ENCODE measurements at places on chromosomes 11 and 22.

DNA sequence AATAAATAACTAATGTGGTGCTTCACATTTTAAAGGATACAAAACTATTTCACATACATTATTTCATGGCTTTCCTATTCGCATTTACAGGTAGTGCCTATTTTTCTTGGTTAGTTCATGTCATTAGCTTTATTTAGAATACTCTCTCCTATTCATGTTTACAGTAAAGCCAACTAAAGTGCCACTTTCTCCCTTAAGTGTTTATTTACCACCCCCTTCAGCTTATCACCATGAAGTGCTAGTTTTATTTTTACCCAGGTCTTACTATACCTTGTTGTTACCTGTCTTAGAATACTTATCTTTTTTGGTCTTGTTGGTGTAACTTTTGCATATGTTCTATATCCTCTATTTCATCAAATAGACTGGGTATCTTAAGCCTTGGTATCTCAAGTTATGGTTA, 715.2 kb upstream of the TENM4 start:
- no peak for DNase-seq

DNA sequence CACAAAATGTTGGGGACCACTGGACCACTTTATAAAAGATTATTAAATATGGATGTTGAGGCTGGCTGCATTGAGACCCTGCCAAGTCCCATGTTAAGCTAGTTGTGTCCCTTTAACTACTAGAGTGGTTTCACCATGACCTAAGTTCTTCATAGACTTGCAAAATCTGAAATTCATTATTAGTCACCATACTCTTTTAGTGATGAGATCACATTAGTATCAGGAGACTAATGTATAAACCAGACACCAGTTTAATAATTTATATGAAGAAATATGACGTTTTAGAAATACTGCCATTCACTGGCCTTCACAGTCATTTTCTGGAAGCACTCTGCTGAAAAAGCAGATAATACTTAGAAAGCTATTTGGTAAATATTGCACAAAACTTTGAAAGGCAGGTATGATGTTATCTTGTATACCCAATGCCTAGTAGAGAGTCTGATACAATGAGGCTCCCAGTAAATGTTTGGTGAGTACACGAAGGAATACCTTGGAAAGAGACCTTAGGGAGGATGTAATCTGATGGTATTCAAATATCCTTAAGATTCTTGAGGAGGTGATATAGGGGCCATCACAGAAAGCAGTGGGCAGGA, 728.2 kb upstream of the ANO5 start:
- no peak for DNase-seq

DNA sequence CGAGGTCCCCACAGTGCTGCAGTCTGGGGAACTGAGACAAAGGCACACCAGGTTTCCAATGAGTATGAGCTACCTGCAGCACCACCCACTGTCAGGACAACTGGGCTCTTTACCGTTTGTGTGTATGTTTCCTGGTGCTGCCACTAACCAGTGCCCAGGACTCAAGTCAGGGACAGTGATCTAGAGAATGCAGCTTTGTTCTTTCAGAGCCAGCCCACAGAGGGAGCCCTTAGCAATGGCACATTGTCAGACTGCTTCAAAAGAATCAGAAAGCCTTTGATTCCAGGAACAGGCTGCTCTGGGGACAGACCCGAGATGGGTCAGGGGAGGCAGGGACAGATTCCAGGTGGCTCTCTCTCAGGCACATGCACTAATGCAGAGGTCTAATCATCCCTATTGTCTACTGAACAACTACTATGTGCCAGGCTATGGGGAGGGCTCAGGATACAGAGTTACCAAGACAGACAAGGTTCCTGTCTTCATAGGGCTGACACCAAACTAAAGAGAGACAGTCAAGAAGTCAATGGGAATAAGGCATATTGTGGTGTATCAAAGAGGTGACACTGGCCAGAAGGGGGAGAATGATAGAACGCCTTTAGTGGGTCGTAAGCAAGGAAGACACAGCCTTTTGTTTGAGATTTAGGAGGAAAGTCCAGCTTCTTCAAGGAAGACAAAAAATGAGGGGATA, 103.7 kb downstream of the VPREB1 start:
- DNase-seq, result peak; percentile 32

DNA sequence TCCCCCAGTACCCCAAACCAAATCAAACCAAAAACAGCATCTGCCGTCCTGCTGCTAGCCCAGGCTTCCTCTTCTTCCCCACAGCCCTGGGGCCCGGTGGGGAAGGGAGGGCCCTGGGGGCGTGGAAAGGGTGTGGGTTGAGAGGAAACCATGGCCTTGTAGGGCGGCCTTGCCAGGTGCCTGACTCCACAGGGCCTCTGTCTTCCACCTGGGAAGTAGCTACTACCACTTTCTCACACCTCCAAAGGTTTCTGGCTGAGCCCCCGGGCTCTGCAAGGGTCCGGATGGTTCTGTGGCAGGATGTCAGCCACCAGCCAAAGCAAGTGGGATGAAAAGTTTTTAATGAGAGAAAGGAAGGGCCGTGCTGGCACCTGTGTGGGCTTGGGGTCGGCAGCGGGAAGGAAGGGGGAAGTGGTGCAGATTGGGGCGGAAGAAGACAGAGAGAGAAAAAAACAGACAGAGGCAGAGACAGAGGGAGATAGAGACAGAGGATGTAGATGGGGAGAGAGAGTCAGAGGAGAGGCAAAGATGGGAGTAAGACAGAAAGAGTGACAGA, 10.5 kb downstream of the TPST2 start:
- DNase-seq, result peak; percentile 87

DNA sequence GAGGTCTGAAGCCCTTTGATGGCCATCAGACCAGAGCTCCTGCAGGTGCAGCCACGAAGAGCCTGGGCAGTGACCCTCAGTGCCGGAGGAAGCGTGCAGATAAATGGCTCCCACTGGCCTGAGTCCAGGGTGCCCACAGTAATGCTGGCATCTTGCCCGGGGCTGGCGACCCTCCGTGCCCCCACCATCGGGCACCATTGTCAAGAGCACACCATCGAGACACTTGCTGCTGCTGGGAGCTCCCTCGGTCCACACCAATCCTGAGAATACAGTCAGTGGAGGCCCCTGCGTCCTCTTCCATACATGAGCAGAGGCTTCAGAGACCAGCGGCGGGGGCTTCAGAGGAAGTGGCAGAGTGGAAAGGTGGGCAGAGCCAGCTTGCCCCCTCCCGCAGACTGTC, 1448.3 kb downstream of the BRD1 start:
- DNase-seq, result no peak

DNA sequence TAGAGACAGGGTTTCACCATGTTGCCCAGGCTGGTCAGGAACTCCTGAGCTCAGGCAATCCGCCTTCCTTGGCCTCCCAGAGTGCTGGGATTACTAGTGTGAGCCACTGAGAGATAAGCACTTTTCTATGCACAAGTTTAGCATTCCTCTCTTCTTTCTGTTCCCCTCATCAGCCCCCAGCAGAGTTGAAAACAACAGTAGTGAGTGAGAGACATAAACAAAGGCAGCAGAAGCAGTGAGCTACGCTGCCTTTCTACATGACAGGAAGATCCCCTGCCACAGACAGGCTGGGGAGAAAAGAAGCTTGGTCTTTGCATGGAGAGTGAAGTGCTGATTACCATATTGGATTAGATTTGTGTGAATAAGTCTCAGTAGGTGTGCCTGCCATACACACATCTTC, 392.0 kb upstream of the KIRREL3 start:
- no peak for DNase-seq

DNA sequence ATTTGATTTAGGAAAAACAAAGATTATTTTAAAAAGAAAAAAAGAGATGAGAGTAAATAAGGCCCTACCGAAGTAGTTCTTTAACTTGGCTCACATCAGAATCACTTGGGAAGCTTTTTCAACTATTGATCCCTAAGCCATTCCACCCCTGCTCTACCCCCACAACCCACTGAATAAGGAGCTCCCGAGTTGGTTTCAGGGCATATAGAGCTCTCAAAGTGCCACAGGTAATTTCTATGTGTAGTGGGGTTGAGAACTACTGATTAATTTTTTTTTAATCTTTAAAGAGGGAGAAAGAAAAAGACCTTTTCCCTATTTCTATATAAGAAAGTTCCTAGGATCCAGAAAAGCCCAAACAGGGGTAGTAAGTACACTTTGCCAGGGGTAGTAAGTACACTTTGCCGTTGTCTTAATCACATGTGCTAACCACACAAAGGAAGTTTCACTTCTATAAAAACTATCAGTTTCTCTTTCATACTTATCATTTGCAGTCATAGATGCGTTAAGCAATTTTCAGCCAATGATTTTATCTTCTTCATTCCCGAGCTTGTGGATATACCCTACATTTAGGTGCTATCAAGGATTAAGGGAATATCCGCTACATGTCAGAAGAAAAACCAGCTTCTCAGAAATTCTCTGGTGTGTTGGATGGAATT, 108.4 kb upstream of the ZC3H12C start:
- no peak for DNase-seq

GRCh38 chr22:21069375-21069774, 23.6 kb downstream of the LRRC74B start:
- DNase-seq, result no peak

- no peak for DNase-seq
Measured at GRCh38 chr11:108914211-108914610, 249.3 kb downstream of the DDX10 start.

DNA sequence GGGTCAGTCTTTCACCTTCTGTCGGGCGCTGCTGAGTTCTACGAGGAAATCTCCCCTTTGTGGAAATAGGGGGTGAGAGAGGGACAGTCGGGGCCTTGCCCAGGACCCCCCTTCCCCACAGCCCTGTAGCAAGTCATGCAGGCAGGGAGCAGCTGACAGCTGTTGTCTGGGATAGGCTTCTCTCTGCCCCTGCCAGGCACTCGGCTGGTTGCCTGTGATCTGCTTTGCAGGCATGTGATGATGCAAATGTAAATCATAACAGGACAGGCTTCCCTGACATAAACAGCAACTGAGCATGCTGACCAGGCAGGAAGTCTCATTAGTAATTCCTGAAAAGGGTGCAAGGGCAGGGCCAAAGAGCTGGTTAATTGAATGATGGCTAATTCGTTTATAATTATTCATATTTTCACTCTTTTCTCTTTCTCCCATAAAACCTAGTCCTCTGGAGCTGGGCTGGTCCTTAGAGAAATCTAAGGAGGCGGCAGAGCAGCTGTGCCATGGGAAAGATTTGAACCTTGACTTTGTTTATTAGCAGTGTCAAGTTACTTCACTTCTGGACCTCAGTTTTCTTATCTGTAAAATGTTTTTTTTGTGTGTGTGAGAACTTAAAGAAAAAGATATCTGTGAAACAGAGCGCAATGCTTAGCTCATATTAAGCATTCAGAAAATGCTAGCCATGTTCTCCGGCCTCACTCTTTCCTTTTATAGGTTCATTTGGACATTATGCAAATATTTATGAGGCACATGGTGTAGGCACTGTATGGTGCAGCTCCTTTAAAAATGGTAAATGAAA, 129.7 kb downstream of the LDLRAD3 start:
- DNase-seq, result no peak

- no peak for DNase-seq
Measured at GRCh38 chr11:129251067-129251466, 58.9 kb upstream of the ARHGAP32 start.

GRCh38 chr11:111996129-111996528, 29.1 kb upstream of the DLAT start:
- DNase-seq, result no peak

DNA sequence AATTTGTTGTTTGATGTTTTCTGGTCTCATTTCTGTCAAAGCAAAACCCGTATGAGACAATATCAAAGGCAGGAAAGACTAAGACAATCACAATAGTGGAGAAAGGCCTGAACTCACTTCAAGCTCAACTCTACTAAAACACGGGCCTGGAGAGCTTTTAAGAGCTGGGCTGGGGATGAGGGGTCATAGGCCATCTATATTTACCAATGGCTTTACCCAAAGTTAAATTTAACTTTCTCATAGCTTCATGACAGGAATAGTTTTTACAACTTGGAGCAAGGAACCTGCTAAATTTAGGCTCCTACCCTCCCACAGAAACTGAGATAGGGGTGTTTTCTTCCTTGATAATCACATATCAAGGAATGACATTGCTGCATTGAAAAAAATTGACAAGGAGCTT, 223.4 kb upstream of the CHORDC1 start:
- DNase-seq, result no peak

DNA sequence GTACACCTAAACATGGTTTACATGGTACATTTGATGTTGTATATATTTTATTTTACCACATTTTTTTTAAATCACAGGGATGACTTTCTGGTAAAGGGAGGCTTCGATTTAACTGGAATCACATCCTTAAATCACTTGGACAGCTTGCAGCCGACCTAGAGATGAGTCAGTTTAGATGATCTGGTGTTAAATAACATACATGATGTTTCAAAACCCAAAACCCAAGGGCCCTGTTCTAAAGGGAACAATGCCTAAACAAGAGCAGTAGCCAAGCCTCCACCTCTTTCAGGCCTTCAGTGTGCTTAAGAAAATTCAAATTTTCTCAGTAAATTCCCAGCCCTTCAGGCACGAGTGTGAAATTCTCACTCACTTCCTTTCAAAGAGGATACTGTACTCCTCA, 108.8 kb downstream of the WT1 start:
- DNase-seq, result no peak

DNA sequence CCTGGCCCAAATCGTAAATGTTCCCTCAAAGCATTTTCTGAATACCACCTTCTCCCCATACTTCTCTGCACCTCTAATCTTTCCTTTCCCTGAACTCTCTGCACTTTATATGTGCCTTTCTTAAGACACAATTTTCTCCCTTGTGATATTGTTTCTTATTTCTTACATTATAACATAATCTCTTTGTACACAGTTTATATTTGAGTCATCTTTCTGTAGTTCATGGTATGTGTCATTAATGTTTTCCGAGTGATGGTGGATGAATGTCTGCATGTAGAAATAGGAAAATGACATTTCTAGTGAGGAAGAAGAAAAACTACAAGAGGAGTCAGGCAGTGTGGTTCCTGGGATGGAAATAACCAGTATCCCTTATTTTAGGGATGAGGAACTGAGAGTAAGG, 5.5 kb downstream of the ACRV1 start:
- no peak for DNase-seq

DNA sequence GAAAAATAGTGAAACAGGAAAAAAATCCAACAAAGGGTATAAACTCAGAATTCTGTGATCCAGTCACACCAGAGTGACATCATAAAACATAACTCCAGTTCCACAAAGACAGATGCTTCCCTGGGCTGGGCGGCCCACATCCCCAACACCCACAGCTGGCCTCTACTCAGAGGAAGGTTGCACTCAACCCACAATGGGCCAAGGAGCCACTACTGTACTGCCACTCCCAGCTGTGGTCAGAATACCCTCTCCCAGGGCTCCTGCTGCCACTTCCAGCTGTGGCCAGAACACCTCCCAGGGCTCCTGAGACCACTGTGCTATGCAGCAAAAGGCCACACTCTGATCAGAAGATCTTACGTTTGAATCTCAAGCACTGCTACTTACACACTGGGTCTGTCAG, 18.3 kb downstream of the SMCO4 start:
- no peak for DNase-seq

DNA sequence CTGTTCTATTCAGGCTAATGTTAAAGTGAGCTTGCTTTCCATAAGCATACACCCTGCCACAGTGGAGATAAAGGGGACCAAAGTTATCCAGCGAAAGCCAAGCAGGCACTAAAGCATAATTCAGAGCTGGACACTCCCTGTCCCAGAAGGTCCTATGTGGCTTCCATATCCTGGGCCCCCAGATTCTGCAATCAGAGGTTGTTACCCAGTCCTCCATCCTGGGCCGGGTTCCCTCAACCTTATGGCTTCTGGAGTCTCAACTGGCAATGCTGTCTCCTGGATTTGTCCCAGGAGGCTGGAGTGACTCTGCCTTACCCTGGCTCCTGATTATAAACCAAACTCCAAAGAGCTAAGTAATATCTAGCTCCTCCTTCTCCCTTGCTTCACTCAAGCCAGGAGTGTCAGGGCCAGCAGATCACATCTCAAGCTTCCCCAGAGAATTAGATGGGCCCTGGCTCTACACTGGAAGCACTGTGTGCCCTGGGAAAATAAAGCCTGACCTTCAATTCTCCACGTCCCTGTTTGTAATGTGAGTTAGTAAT, 14.0 kb upstream of the SMIM35 start:
- no peak for DNase-seq

All from activated CD8-positive, alpha-beta T cell treated with anti-CD3 and anti-CD28 coated beads, Interleukin-2, amount 10 ng/mL, durations not matched to agents 7 days and 5 days (primary cell).